Left ventricle myocardium superior (tissue), 1 donor: ENCODE measurements at places on chromosomes 7 and 10.

DNA sequence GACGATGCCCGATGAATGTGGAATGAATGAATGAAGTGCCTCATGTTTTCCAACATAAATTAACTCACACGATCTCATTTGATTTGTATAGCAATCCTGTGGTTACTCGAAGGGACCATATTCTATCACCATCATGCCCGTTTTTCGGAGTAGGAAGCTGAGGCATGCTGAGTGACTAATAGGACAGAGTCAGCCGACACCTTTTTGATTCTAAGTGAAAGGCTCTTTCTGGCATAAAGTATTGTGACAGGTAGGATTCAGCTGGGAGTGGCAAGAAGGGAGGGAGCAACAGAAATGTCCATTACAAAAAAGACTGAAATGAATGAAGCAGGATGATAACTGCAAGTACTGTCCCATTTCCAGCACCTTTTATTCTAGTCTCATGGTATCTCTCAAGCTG is 55.7 kb downstream of the KLRG2 start:
- DNase-seq, result no peak

DNA sequence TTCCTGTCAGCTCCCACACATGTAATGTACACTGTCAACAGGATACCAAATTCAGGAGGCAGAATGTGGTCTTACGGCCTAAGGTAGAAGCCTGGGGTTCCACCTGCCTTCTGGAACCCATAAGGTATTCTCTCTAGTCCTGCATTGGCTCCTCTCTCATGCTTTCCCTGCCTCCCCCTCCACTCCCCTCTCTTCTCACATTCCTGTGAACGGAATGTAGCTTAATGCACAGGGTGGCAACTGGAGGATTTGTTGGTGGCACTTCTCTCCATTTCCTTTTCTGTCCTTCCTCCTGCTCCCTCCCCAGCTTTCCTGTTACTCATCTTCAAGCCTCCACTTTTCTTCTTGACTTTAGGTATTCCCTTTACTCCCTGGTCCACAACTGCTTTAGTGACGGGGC is 11.5 kb upstream of the FLNC start:
- DNase-seq, result no peak

DNA sequence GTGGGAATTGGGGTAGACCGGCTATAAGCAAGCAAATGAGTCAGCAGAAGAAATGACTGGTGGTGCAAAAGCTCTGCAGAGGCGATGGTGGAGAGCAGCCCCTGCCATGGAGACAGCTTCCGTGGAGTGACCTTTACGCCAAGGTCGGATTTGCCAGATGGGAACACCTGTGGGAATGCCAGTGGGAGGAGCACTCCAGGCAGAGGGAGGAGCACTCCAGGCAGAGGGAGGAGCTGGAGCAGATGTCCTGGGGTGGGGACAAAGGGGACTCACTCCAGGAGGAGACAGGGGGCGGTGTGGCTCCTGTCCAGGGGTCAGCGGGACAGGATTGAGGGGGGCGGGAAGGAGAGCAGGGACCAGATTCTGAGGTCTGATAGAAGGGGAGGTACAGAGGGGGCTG is 258.8 kb upstream of the CTBP2 start:
- no peak for DNase-seq

GRCh38 chr10:117782276-117782675 is 239.7 kb downstream of the EMX2 start:
- no peak for DNase-seq

- no peak for DNase-seq
Observed at GRCh38 chr7:87599336-87599735, 1.3 kb downstream of the ABCB1 start.
